NCI-H460 (cell line): ENCODE measurements at places on chromosomes 12 and 14. TPM values are rescaled to one million over a fixed set of nuclear protein-coding genes. Genes with fewer than 3 reads are reported as not detected.
A peak's percentile ranks its signal among the peaks of the same experiment; 100 is the strongest.

DNA sequence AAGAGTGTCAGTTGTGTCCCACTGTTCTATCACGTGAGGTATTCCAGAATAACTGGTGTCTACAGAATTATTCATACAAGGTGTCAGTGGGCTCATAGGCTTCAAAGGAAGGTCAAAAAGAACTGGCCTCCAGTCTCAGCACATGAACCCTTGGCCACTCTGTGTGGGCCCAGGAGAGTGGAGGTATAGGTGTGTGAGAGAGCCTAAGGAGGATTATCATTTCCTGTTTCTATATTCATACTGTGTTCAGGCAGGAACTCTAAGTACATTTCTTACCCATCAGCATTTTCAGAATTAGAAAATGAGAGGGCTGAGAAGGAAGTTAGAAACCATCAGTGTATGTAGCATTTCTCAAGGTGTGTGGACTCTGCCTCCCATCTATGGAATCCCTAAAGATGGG lies 87.0 kb downstream of the BTG1 start:
- DNase-seq: no peak

- DNase-seq: no peak
Measured at GRCh38 chr14:68144051-68144681, 324.6 kb downstream of the RAD51B start.

GRCh38 chr12:45191239-45191638 lies 24.7 kb upstream of the ANO6 start:
- DNase-seq: no peak

The SLC24A4 gene
- total RNA-seq: under 0.01 TPM in 1 of 2 replicates, not detected in the other

DNA sequence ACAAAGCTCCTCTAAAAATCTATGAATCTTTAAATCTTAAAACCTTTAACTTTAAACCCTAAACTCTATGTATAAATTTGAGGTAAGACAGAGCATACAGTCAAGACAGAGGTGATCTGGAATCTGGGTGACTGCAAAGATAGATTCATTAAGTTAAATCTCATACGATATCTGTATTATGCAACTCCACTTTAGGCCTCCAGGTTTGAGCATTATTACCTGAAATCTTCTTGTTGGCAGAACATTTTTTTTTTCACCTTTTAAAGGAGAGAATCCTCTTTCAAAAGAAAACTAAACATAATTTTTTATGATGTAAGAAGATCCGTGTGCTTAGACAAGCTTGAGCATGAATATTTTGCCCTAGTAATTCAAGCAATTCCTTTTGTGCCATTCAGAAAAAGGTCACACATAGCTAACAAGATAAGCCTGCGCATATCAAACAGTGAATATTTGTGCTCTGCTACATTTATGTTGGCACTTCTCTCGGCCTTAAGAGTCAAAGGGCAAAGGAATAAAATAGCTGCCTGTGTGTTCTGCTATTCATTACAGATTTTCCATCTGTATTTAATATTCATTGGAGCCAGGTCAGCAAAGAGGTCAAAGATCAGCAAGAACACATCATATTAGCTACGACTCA lies 163.3 kb downstream of the TMTC3 start:
- DNase-seq: no peak

The TTC6 gene
- 3.1 and 5.1 TPM in 2 replicates for total RNA-seq

DNA sequence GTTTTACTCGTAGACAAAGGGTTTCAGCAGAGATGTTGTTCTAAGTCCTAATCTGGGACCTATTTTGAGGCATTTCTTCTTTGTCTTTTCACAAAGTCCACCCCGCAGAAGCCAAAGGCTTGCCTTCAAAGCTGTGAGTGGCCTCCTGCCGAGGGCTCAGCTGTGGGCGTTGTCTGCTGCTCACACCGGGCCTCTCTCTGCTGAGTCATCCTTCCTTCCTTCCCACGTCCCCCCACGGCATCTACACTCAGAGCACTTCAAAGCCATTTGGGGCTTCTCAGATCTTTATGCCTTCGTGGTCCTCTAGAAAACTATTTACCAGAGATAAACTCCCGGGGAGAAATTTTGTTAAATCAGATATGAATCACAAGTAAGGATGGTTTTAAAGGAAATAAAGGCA lies 115.9 kb upstream of the TMPO start:
- DNase-seq: peak; percentile 43

GRCh38 chr12:72037006-72037795 lies 98.6 kb downstream of the TPH2 start:
- no peak for DNase-seq

GRCh38 chr12:109394891-109395290 lies 47.2 kb downstream of the MYO1H start:
- no peak for DNase-seq

DNA sequence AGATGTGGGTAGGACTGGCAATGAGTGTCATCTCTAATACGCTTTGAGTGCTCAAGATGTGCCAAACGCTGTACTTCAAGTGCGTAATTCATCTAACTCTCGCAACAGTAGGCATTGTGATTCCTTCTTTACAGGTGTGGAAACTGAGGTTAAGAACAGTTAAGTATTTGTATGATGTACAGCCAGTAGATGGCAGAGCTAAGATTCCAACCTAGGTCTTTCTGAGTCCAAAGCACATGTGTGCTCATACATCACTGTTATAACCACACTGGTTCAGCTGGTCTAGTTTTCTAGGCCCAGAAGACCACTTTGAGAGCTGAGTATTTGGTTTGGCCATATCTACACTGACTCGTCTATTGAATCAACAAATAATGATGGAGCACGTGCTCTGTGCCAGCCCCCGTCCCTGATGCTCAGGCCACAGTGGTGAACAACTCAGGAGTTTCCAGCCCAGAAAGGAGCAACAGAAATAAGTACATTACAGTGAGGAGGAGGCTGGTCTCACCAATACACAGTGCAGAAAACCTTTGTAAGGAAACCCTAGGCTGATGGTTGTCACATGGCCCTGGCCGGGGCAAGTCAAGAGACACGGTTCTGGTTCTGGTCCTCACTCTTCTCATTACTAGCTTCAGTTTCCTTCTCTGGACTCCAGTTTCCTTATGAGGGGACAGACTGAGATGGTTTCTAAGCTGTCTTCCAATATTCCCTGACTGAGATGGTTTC lies 69.3 kb upstream of the SCN8A start:
- DNase-seq: no peak

The DIO3 gene
- total RNA-seq: not detected in 2 replicates

GRCh38 chr14:71524320-71524982 lies 407.8 kb upstream of the RGS6 start:
- no peak for DNase-seq

DNA sequence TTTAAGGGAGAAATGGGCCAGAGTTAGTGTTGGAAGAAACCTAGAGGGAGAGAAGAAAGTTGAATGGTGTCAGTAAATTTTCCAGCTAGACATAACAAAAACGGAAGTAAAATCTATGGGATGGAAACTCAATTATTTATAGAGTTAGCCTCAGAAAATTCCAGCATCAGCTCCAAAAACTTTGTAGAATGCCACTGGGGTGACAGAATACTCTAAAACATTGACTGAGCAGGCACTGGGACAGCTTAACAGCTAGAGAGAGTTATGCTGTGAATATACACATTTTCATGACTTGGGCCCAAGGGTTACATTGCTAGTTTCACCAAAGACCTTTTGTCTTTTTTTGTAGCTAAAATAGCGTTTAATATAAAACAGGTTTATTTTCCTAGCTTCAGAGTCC lies 226.3 kb downstream of the PHLDA1 start:
- DNase-seq: no peak

The A2ML1 gene
- not detected in 2 replicates for total RNA-seq

DNA sequence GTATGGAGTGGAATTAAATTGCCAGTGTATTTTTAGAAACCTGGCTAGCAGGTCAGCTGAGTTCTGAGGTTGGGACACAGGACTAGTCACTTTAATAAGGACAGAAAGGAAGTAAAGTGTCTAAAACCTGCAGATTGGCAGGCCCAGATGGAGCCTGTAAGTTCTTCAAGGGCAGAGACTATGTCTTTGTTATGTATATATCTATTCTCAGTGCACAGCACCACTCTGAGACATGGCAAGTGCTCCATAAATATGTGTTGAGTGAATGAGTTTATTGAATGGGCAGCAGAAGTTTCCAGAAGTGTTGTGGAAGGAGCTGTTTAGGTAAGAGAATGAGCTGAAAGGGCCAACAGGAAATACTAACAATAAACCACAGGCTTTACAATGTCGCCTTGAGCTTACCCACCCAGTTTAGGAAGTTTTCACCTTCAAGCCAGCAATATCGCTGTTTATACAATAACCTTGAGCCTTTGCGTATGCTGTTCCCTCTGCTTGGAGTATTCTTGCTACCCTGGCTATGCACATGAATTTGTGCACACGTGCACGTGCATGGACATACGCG lies 109.5 kb upstream of the TMPO start:
- DNase-seq: no peak

GRCh38 chr12:23895792-23896218 lies 53.7 kb downstream of the SOX5 start:
- DNase-seq: no peak

The LALBA gene
- not detected in 2 replicates for total RNA-seq

The ENO2 gene
- total RNA-seq: 12.4 and 13.2 TPM in 2 replicates

The FOXM1 gene
- 23.8 and 28.1 TPM in 2 replicates for total RNA-seq

GRCh38 chr14:68076451-68076850 lies 256.9 kb downstream of the RAD51B start:
- no peak for DNase-seq

The HNF1A gene
- total RNA-seq: not detected in 2 replicates

DNA sequence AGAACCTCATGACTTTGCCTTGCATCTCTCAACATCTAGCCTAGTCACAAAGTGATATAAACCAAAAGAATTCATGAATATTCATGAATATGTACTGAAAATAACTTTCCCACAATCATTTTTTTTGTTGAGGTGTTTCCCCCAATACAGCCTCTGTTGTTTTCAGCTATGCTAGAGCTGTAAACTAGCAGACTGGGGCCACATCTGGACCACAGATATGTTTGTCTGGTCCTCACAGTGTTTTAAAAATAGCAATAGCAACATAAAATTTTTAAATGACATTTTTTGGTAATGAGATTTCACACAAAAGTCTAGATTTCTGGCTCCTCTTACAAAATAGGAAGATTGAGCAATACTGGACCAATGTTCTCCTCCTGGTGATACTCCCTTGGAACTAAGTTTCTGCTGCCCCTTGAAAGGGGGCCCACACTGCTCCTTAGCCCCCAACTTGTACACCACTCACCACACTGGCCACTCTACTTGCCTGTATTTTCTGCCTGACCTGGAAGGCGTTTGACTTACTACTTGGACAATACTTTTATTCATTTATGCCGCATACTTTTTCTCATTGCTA lies 81.2 kb downstream of the BMP4 start:
- no peak for DNase-seq

DNA sequence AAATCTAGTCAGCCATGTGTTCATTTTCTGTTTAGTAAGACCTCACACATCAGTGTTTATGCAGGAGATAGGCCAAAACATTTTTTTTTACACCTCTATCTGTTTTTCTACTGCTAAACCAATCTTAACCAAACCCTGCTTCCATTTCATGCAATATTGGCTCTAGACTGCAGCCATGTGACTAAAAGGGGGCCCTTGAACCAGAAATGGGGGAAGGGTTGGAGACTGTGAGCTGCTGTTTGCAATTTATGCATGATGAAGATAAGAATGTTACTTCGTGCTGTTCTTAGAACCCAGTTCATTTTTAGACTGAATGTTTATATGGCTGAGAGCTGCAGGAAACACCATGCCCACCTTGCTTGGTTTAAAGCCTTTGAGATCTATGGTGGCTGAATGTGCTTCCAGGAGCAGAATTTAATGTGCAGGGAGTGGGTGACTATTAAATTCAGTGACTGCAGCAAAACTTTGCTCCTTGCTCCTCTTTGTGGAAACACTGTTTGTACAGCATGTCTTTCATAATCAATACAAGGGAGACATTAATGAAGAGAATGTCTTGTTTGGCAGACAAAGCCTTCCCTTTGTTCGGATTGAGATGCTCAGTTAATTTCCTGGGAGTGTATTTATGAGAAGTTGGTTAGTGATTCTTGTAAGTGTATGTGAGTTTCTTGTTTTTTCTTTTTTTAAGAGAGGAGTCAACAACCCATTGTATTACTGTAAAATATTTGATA lies 53.6 kb downstream of the CHST11 start:
- DNase-seq: no peak

DNA sequence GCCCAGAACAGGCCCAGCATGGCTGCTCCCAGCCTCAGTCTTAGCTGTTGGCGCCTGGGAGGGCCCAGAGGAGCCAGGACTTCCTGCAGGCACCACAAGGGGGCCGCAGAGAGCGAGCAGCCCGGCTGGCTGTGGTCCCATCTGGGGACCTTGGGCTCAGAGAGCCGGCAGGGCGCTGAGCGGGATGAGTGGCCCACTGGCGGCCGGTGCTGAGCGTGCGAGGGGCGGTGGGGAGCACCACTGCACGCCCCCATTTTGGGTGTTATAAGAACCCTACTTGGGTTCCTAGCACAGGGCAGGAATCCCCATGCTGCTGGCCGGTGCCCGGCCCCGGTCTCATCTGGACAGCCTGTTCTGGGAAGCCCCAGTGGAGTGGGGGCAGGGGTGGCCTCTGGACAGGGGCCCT lies 25.9 kb upstream of the CRIP2 start:
- peak; percentile 54 for DNase-seq

- DNase-seq: peak; percentile 76
Measured at GRCh38 chr12:79547735-79548609, 142.8 kb downstream of the PAWR start.

DNA sequence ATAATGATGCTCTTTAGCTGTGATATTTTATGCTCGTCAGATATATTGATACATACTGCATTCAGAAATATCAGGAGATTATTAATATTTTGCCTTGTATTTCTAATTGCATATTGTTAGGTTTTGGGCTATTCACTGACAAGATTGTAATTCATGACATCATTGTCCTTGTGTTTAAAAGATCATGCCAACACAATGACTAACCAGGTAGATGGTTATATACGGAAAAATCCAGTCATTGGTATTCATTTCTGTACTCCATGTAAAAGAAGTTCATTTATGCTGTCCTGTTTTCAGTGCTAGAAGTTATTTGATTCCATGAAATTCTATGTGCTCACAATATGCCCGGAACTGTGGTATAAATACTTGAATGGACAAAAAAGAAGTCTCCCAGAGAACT lies 107.5 kb downstream of the KITLG start:
- no peak for DNase-seq

- DNase-seq: no peak
Measured at GRCh38 chr12:113903381-113903863, 62.7 kb downstream of the RBM19 start.

DNA sequence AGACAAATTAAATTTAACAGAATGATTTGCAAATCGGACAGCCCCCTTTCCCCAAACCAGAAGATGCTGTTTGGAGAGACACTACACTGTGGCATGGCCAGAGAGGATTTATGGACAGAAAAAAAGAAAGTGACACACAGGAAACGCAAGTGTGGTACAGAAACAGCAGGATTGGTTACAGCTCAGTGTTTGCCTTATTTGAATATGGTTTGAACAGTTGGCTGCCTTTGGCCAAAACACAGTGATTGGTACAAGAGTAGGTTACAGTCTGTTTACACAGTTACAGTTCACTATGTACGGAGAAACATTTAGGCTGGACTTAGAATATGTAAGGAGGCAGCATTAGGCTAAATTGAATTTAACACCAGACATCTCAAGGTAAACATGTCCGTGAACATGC lies 335.3 kb downstream of the NPAS3 start:
- DNase-seq: no peak

GRCh38 chr14:71469643-71470335 lies 462.4 kb upstream of the RGS6 start:
- DNase-seq: no peak
